NCI-H526 treated with DMSO at 0.1 percent for 48 hours (cell line): ENCODE measurements at places on chromosomes 11 and 22.

DNA sequence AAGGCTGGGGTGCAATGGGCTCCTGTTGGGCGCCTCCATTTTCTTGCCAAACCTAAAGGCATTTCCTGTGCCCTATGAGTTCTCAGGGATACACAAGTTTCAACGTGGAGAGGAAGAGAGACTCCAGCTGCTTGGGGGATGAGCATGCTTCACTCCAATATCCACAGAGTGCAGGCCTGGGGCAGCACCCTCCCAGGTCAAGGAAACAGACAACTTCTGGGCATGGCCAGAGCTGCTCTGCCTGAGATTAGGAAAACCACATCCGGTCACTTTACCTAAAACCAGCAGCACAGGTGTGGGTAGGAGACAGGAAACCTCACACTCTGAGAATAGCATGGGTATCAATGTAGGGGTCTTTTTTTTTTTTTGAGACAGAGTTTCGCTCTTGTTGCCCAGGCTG is 28.7 kb downstream of the TMEM184B start:
- DNase-seq, result no peak

GRCh38 chr22:16828876-16829275 is 3.7 kb upstream of the XKR3 start:
- DNase-seq, result no peak

GRCh38 chr11:64959498-64959897 is 12.4 kb downstream of the MAJIN start:
- peak; percentile 46 for DNase-seq

DNA sequence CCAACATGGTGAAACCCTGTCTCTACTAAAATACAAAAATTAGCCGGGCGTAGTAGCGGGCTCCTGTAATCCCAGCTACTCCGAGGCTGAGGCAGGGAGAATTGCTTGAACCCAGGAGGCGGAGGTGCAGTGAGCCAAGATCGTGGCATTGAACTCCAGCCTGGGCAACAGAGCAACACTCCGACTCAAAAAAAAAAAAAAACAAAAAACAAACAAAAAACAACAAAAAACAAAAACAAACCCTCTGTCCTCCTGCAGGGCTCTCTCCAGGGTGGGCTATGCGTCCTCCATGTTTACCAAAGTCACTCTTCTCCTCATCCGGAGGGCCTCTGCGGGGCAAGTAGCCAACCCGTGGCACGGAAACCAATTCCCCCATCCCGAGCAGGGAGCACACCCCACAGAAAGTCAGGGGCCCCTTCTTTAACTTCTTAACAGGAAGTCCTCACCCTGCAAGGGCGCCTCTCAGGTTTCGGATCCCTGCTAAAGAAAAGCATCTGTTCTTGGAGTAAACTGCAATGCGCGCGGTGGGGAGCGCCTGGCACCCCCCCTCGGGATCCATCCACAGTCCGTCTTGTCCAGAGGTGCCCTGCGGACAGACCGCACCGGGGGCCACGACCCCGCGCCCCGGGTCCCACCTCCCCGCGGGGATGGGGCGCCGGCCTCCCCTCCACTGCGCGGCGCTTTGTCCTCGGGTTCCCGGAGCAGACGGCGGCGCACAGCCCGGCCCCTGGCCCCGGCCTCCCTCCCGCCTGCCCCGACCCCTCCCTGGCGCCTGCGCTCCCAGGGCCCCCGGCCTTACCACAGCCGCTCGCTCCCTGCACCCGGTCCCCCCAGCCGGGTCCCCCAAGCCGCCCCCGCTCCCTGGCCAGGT is 712 bp downstream of the CERK start:
- no peak for DNase-seq

DNA sequence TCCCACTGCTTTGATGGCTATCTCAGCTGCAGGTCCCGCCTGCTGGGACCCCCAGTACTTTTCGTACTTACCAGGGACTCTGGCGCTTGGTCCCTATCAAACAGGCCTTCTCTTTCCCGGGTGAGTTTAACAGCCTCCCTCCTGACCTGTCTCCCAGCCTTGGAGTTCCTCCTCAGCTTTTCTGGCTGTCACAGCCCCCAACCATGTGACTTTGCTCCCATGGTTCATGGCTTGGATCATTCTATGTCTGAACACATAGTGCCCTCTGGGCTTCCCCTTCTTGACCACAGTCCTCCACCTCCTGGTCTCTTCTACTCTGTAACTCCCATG is 56.9 kb downstream of the PARVA start:
- no peak for DNase-seq

DNA sequence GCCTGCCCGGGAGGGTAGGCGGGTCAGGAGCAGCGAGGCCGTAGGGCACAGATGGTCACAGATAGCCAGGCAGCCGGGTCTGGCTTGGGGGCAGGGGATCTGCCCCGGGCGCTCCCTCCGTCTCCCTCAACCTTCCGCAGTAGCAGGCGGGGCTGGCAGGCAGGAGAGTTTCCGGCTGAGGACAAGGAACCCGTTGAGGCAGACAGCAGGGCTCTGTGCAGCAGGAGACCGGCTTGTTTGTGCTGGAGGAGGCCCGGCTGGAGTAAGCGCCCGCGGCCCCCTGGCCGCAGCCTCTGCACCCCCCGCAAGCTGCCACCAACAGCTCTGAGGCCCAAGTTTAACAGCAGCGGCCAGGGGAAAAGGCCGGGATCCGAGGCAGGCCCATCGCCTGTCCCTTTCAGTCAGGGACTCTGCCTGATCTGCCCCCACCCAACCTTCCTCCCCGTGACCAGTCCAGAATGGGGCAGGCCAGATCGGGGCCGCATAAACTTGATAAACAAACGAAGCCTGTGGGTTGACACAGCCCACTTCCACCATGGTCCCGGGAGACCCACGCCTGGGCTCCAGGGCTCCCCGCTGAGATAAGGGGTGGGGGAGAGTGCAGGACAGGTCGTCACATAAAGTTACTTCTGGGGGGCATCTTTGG is 13.6 kb downstream of the SCARF2 start:
- DNase-seq, result no peak

- DNase-seq, result no peak
These were observed 70.7 kb downstream of the ANO5 start for GRCh38 chr11:22263613-22264012.

- no peak for DNase-seq
These were observed 60.9 kb downstream of the BARX2 start for GRCh38 chr11:129436573-129436972.

- no peak for DNase-seq
These were observed 2.9 kb upstream of the HTATIP2 start for GRCh38 chr11:20360650-20361049.

DNA sequence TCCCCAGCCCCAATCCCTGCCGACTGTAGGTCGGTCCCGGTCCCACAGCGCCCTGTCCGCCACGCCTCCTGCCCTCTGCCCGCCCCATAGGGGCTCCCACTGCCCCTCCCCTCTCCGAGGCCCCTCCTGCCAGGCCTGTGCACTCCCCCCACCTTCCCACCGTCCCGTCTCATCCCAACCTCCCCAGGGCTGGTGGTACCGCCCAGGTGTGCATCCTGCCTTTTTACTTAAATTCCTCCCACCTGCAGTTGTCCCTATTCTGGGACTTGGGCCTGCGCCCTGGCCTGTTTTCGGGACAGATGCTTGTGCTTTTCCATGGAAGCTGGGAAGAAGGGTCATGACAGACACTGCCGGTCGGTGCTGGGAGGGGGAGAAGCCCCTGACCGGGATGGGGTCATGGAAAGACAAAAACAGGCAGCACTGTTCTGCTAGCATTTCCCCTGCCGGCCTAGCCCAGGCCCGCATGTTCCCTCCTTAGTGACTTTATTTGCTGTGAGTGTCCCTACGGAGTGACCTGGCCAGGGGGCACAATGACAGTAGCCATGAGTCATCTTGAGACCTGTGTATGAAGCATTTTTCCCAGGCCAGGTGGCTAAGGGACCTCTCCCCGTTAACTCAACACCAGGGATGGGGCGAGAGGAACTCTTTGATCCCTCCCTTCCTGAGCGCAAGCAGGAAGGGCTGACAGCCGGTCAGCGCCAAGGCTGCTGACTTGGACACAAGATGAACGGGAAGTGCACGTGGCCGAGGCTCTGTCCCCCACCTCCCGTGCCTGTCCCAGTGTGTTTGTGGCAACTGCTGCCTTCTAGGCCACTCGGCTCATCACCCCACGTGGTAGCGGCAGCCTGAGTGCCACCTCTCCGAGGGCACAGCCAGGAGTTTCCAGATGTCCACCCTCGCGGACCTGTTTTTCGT is 7.1 kb downstream of the TBX1 start:
- DNase-seq, result no peak

DNA sequence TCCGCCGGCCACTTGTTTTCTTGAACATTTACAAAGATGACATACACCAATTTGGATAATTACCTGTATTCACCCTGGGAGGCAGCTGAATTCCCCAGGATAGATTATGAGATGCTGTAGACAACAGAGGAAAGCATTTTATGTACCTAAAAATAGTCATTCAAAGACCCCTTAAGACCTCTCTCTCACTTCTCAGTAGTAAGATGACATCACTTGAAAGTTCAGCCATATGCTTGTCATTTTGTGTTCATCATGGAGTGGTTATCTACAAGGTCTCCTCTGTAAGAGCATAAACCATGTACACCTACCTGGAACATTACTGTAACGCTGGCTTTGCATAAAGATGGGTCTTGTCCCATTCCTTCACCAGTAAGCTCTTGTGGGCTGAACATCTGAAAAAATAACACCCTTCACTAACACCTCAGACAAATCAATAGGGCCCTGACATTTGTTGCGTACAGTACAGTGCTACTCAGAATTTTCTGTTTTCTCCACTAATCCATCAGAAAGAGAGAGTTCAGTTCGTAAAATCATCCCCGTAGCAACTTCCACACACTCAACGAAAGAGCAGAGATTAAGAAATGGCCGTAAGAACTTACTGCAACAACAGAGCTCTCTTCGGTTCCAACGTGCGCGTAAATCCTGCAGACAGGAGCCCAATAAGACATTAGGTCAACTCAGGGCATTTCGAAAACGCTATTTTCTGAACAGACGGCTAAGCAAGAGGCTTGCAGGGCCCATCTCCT is 15.6 kb upstream of the WDR74 start:
- DNase-seq, result no peak

DNA sequence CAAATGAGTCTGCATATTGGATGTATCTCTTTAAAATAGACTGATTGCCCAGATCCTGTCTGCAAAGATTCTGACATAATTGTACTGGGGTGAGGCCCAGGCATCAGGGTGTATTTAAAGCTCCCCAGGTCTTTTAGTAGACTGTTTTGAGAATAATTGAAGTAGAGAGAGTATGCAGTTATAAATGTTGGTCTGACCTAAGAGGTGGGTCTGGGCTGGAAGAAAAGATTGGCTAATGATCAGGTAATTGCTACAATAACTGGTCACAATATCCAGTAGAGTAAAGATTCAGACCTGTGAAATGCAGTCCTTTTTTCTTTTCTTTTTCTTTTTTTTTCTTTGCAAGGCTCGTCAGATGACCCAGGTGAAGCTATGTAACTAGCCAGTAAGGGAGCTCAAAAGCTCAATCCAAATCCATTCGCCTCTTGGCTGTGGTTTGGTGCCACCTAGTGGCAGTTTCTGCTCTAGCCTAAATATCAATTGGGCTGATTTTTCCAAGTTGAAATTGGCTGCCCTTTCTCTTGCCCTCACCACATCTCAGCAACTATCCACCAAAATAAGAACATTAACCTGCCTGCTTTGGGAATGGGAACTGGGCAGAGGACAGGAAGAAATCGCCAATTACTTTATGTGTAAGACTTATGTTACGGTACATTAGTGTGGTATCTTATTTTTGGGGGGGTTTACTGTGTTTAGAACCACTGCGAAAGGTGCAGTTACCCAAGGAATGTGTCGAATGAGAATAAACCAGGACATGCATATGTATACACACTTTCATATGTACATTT is 45.9 kb downstream of the ZNF143 start:
- peak; percentile 55 for DNase-seq

DNA sequence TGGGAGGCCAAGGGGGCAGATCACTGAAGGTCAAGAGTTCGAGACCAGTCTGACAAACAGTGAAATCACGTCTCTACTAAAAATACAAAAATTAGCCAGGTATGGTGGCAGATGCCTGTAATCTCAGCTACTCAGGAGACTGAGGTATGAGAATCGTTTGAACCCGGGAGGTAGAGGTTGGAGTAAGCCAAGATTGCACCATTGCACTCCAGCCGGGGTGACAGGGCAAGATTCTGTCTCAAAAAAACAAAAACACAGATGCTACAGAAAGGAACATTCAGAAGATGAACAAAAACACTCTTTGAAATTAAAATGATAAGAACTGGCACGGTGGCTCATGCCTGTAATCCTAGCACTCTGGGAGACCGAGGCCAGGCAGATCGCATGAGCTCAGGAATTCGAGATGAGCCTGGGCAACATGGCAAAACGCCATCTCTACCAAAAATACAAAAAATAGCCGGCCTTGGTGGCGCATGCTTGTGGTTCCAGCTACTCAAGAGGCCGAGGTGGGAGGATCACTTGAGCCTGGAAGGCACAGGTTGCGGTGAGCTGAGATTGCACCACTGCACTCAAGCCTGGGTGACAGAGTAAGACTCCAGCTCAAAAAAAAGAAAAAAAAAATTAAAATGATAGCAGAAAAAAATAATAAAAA is 8.5 kb downstream of the RAB6A start:
- DNase-seq, result no peak

- no peak for DNase-seq
These were observed 18.8 kb upstream of the OR5B21 start for GRCh38 chr11:58526721-58527120.

GRCh38 chr11:8973121-8973520 is 8.9 kb upstream of the TMEM9B start:
- DNase-seq, result no peak

DNA sequence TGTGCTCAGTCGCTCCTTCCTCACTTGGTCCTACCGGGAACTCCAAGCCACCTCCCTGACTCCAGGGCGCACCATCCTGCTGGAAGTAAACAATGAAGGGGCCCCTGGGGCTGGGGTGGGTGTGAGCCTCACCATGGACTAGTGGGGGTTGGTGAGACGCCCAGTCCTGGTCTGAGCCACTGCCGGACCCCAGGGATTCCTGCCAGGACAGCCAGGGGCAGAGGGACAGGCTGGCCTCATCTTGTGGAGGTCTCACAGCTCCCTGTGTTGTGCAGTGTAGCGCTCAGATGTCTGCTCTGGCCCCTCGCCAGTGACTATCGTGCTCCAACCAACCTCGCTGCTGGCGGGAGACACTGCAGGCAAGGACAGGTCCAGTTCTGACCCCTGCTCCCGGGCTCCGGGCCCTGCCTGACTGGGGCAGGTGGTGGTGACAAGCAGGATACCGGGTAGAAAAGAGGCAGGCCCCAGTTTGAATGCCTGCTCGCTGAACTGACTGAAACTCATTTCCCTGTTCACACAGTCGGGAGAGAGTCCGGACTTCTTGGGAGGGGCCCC is 1021.4 kb downstream of the BRD1 start:
- DNase-seq, result peak; percentile 0
